Caki2 (cell line): ENCODE measurements at places on chromosomes 6 and 20. TPM values are rescaled to one million over a fixed set of nuclear protein-coding genes. Genes with fewer than 3 reads are reported as not detected.

DNA sequence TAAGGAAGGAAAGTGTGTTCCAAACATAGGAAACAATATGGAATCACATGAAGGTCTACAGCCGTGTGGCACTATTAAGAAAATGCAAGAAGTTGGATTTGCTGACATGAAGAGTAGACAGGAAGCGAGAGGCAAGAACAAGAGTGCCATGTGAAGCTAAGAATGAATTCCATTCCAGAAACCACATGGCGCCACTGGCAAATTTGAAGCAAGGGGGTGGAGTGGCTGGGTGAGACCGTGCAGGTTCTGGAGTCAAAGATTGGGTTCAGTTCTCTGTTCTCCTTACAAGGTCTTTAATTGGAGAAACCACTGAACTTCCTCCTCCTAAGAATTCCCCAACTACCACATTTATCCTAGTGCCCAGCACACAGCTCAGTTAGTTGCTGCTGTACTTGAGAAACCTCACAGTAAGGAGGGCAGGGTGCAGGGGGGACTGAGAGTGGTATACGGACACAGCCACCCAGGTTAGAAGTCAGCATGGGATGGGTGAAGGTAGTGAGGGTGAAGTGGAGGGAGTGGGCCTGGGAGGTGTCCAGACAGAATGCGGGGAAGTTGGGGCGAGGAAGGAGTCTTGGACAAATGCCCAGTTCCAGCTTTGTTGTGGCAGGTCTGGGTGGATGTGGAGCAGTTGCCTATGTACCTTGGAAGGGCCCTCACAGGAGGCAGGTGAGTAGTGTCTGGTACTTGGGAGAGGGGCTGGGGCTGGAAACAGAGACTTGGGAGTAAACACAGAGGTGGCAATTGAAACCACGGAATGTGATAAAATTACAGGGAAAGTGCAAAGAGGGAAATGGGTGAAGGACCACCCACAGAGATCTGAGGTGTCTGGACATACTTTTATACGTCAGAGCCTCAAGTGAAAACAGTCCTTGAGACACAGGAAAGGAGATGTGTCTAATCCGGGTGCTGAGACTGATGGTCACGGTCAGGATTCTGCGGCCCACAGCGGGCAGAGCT, 14.3 kb downstream of the LYRM4 start:
- no peak for DNase-seq

RAB32 gene
- 129 and 163 TPM in 2 replicates for total RNA-seq

DNA sequence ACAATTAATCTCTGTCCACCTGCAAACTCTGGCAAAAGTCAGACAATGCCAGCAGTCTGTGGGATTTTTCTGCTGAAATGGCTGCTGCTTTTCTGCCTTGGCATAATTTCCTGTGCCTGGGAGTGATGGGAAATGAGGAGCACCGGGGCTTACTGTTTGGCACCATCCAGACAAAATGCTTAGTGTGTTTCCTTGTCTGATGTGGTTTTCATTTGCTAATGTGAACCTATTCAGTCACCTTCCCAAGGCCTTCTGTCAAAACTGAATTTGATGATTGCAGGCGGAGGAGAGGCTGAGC, 56.4 kb downstream of the CDH4 start:
- no peak for DNase-seq

TRIM38 gene
- total RNA-seq, result 5.8 and 6.7 TPM in 2 replicates

CALHM5 gene
- total RNA-seq, result 3.0 and 3.2 TPM in 2 replicates

DNA sequence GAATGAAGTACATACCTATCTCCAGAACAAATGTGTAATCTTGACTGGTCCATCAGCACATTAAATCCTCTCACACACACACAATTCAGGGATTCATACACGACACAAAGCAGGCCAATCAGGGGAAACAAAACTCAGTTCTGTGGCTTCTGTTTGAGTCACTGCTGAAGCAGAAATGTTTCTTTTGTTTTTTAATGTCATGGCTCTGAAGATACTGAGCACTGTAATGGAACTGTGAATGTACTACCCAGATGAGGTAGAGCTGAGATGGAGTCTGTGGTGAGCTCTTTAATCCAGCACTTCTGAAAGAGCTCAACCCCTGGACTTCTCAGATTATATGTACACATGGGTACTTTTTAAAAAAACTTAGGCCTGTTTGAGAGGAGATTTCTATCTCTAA, 116.4 kb downstream of the THEMIS start:
- no peak for DNase-seq

- no peak for DNase-seq
Observed at GRCh38 chr6:140711019-140711613, 1336.7 kb upstream of the CITED2 start.

TCF19 gene
- 34.9 and 37.6 TPM in 2 replicates for total RNA-seq

BCAS1 gene
- total RNA-seq, result not detected in 2 replicates

TOX2 gene
- total RNA-seq, result not detected in 2 replicates
